ENCODE measurements at places on chromosomes 11 and 22.

DNA sequence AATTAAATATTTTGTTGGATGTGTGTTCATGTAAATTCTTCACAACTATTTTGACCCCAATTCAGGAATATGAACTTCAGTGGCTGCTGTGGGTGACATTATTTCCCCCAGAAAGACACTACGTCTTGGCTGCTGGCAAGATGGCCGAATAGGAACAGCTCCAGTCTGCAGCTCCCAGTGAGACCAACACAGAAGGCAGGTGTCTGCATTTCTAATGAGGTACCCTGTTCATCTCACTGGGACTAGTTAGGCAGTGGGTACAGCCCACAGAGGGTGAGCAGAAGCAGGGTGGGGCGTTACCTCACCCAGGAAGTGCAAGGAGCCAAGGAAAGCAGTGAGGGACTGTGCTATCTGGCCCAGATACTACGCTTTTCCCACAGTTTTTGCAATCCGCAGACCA lies 65.3 kb downstream of the ZBTB44 start:
- DNase-seq: no peak

GRCh38 chr11:43941257-43941994 lies 1.0 kb upstream of the C11orf96 start:
- no peak for DNase-seq

DNA sequence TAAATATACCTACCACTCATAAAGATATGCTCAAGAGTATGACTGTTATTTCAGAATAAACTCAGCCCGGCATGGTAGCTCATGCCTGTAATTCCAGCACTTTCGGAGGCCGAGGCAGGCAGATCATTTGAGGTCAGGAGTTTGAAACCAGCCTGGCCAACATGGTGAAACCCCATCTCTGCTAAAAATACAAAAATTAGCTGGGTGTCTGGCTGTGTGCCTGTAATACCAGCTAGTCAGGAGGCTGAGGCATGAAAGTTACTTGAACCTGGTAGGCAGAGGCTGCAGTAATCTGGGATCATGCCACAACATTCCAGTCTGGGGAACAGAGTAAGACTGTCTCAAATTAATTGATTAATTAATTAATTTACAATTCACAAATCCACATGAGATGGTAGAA lies 208.2 kb upstream of the PDGFD start:
- DNase-seq: no peak

- DNase-seq: peak; percentile 67
Observed at GRCh38 chr22:40178417-40179409, 988 bp downstream of the TNRC6B start.

GRCh38 chr11:19818619-19819018 lies 106.0 kb downstream of the NAV2 start:
- no peak for DNase-seq

- no peak for DNase-seq
Observed at GRCh38 chr22:32987081-32987631, 71.0 kb downstream of the SYN3 start.

- DNase-seq: no peak
Observed at GRCh38 chr22:20581503-20582170, 74.2 kb downstream of the MED15 start.

GRCh38 chr22:31122532-31123291 lies at the start of gene INPP5J:
Gene INPP5J, plus strand, starts transcription at chr22:31122966. Its CDS starts 49 bp downstream, at chr22:31123015.
- DNase-seq: peak; percentile 69

DNA sequence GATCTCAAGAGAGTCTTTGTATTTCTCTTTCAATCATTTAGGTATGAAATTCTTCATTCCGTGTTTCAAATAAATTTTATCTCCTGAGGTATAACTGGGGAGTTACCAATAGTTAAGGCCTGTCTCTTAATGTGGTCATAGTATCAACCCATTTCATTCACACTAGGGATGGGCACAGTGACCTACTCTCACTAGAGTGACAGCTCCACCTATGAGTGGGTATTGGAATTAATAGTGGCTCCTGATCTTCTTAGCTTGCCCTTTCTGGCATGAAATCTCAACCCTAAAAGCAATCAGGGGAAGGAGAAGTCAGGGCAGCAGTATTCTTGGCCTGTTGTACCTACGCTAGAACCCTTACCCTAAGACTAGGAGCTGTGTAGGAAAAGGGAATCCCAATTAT lies 507.7 kb downstream of the FAM181B start:
- no peak for DNase-seq

DNA sequence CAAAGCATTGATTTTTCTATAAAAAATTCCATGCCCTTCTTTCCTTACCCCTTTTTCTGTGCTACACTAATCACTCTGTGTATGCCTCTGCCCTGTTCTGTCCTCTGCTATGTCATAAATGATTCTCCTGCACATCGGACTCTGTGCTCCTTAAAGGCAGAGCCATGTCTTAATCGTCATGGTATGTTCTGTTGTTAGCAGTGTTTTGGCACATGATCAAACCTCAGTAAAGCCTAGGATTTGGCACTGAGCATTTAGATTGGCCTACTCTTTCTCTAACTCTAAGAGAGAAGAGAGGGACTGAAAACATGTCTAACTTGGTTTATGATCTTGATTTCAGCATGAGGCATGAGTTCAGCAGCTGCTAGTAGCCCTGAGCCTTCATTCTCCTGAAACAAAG lies 266.9 kb downstream of the AASDHPPT start:
- DNase-seq: no peak

GRCh38 chr11:116733969-116734508 lies 38.7 kb downstream of the BUD13 start:
- no peak for DNase-seq

DNA sequence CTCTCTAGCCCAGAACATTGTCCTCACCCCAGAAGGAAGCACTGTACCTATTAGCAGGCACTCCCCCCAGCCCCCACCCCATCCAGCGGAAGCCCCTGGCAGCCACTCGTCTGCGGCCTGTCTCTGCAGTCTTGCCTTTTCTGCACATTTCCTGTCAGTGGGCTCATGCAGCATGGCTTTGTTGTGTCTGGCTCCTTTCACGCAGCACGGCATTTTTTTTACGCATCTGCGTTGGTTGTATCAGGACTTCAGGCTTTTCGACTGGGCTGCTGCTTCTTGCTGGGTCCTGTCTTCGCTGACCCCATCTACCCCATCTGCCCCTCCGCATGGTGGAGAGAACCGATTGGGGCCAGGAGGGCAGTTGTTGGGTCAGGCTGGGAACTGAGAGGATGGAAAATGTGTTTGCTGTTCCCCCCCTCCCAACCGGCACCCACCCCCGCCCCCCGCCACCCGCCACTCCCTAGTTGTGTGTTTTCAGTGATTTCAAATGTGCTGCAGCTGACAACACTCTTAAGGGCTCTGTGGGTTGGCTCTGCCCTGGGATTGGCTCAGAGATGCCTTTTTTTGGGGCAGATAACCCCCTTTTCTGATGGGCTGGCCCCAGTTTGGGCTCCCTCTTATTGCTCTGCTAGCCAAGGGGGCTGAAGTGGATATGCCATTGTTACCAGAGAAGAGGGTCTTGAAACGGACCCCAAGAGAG lies 110.0 kb downstream of the KIAA1671 start:
- peak; percentile 27 for DNase-seq

- DNase-seq: no peak
Observed at GRCh38 chr11:126926376-126926791, 74.2 kb downstream of the KIRREL3 start.

- no peak for DNase-seq
Observed at GRCh38 chr22:21013657-21014201, 1.2 kb upstream of the P2RX6 start.

GRCh38 chr22:37095113-37095512 lies 14.4 kb downstream of the TMPRSS6 start:
- no peak for DNase-seq

DNA sequence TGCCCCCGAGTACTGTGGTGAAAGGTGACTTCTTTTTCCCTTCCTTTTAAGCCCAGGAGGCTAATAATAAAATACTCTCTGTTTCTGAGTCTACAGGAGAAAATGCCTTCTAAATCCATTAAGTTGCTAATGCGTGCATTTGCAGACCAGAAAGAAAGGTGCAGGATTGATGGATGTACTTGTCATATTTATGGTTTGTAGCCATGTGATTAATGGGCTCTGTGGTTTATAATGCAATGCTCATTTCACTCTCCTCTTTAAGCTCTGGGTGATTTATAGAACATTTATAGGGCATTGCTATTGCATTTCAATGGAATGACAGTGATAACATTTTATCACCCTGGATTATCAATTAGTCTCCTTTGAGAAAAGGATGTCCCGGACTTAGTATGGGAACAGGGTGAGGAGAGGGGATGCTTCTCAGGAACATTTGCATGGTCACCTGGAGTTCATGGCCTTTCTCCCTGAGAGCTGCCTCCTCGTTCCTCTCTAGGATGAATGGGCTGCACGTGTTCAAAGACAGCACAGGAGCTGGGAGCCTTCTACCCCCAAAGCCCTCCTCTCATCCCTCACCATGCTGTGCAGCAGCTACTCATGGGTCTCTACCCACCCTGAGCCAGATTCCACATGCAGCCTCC lies 82.8 kb upstream of the HMGXB4 start:
- peak; percentile 23 for DNase-seq

DNA sequence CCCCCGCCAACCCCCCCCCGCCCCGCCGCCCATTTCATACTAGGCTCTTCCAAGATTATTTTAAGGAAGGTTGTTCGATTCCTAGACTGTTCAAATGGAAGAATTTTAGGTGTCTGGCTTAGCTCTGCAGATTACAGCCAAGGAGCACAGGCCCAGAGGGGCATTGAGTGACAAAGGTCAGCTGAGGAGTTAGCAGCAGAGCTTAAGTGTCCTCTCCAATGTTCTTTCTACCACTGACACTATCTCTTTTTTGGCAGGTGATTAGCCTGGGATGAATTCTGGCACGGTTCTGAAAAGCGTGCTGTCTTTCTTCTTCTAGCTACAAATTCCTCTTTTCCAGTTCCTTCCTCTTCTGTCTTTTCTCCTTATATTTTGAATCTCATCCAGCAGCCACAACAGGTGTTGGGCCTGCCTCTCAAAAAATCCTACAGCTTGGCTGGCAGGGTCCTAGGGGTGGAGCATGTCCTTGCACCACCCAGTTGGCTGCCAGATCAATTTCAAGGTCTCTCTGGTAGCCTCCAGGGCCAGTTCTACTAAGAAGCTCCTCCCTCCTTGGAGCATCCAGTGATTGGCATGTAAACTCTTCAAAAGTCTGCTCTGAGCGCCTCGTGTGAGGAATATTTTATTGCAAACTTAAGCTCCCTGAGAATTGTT lies 23.0 kb downstream of the KCNE3 start:
- DNase-seq: no peak

GRCh38 chr11:35454362-35454761 lies 35.0 kb upstream of the SLC1A2 start:
- no peak for DNase-seq

All from SK-N-DZ (cell line).